Sigmoid colon (tissue), 7 donors: ENCODE measurements at places on chromosomes 2 and 18. TPM values are rescaled to one million over a fixed set of nuclear protein-coding genes. Genes with fewer than 3 reads are reported as not detected.

GRCh38 chr2:3960106-3960505 lies 256.7 kb downstream of the DCDC2C start:
- H3K4me1 ChIP-seq = no peaks in the 10 kb centered on the region
- DNase-seq = no peak
- no peaks in the 10 kb centered on the region for H3K27me3 ChIP-seq
- no peak overlapping the region for H3K27ac ChIP-seq
- H3K36me3 ChIP-seq = no peaks in the 10 kb centered on the region

DNA sequence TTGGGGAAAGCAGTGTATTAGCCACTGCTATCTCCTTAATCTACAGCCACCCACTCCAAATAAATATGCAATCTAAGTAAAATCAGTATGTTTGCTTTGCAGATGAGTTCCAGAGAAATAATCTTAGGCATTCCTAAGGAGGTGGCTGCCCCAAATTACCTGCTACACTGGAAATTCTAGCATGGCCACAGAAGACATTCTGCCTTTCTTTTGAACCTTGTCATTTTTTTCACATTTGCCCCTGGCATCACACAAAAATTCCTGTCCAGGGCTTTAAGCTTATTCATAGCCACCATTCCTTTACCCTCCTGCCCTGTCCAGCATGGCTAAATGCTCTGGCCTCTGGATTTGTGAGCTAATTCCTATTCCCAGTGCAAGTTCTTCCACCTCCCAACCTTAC lies 36.8 kb upstream of the FAM124B start:
- no peak for DNase-seq
- peaks cover 6% of the 10 kb centered on the region for H3K27me3 ChIP-seq
- H3K4me1 ChIP-seq = no peaks in the 10 kb centered on the region
- no peak overlapping the region for H3K4me3 ChIP-seq
- no peak overlapping the region for H3K27ac ChIP-seq

- no peak overlapping the region for H3K27ac ChIP-seq
- H3K27me3 ChIP-seq = no peaks in the 10 kb centered on the region
- no peak overlapping the region for H3K4me3 ChIP-seq
- no peaks in the 10 kb centered on the region for H3K36me3 ChIP-seq
Observed at GRCh38 chr2:186269536-186269935, 216.5 kb upstream of the ZC3H15 start.

DNA sequence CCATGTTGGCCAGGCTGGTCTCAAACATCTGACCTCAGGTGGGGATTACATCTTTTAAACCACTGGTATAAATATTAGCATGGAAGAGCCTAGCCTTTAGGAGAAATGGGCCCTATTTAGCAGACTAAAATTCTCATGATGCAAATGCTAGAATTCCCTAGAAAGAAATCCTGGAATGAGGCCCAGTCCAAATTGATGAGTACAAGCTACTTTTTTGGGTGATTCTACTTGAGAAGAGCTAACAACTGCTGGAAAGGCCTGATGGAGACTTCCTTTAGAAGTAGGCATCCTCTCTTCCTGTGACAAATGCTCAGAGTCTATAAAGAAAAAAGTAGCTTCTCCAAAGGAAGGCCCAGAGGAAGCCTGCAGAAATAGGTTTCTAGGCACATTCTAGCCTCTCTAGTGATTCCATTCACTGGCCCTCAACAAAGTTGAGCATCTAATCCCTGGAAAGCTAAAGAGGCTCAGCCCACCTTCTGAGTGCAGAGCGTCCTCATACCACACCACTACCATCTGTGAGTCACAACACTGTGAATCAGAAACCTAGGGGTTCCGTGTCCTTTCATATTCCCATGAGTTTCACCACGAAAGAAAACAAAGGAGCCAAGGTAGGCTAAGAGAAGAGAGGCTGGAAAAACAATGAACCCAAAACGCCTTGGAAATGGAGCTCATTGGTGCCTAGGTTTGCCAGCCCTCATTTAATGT lies 183.1 kb downstream of the C1D start:
- no peaks in the 10 kb centered on the region for H3K27me3 ChIP-seq
- H3K4me1 ChIP-seq = no peaks in the 10 kb centered on the region
- no peak overlapping the region for H3K27ac ChIP-seq
- no peaks in the 10 kb centered on the region for H3K36me3 ChIP-seq
- no peak for DNase-seq

DNA sequence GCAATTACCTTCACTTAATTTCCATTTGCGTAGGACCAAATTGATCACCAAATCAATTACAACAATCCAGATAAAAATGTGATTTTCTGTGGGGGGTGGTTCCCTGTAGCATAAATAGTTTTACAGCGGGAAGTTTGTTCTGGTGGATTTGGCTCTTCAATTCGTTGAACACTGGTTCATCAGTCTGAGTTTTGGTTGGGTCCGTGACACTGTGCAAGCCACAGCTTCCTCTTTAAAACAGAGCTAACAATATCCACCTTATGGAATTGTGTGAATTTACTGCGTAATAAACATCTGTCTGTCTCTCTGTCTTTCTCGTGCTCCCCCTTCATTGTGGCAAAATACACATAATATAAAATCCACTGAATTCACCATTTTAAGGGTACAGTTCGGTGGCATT lies 310.8 kb downstream of the TGIF1 start:
- H3K27me3 ChIP-seq = no peaks in the 10 kb centered on the region
- no peak for DNase-seq
- H3K4me3 ChIP-seq = no peak overlapping the region
- H3K4me1 ChIP-seq = no peaks in the 10 kb centered on the region
- H3K36me3 ChIP-seq = no peaks in the 10 kb centered on the region

GRCh38 chr2:225999692-226000091 lies 600.2 kb downstream of the NYAP2 start:
- no peaks in the 10 kb centered on the region for H3K27me3 ChIP-seq
- no peak for DNase-seq
- no peaks in the 10 kb centered on the region for H3K36me3 ChIP-seq
- no peak overlapping the region for H3K27ac ChIP-seq

GRCh38 chr18:5759194-5759593 lies 136.1 kb downstream of the TMEM200C start:
- H3K27me3 ChIP-seq = no peaks in the 10 kb centered on the region
- H3K4me1 ChIP-seq = no peaks in the 10 kb centered on the region
- H3K36me3 ChIP-seq = no peaks in the 10 kb centered on the region
- no peak overlapping the region for H3K27ac ChIP-seq
- no peak for DNase-seq

FMNL2 gene
- total RNA-seq = 24.8 TPM

SERPINB10 gene
- total RNA-seq = not detected

- H3K4me1 ChIP-seq = no peaks in the 10 kb centered on the region
- H3K27ac ChIP-seq = no peak overlapping the region
- H3K4me3 ChIP-seq = no peak overlapping the region
- DNase-seq = no peak
- H3K27me3 ChIP-seq = no peaks in the 10 kb centered on the region
Observed at GRCh38 chr2:101190747-101191516, 39.8 kb upstream of the TBC1D8 start.

DNA sequence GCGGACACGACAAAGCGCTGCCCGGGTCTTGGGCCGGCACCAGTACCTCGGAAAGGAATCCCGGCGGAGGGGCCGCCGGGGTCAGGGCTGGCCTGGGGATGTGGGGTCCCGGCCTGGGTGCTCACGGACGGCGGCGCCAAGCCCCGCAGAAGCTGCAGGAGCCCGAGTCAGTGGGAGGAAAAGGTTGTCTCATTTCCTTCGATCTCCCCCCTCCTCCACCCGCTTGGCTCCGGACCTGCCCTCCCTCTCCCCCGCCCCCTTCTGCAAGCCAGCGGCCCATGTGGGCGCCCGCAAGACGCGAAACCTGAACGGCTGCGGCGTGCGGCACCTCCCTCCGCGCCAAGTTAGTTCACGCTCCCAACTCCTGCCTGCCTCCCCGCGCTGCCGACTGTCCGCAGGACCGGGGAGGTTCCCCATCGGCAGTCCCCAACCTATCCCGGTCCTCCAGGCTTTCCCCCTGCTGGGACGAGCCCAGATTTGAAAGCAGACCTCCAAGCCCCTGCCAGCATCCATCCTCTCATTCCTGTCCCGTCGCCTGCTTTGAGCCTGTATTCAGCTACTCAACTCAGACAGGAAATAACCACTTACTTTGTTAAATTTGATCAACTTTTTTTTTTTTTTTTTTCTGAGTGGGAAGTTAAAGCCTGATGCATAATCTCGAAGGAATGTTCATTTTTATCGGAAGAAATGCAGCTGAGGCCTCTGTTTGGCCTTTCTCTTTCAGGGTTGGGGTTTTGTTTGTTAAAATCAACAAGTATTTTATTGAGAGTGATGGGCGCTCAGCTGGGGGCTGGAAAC lies at the start of gene EVA1A:
Gene EVA1A (minus strand): TSS at position 172 of the 798 bp plus-strand sequence. CDS start 42,799 bp downstream, outside the sequence.
- DNase-seq = no peak
- no peaks in the 10 kb centered on the region for H3K36me3 ChIP-seq
- no peak within 1 kb of the TSS for H3K27ac ChIP-seq
- H3K4me1 ChIP-seq = no peaks in the 10 kb centered on the region
- H3K4me3 ChIP-seq = peak within 1 kb of the TSS; percentile 49
